ENCODE measurements at places on chromosomes 5 and 9.

DNA sequence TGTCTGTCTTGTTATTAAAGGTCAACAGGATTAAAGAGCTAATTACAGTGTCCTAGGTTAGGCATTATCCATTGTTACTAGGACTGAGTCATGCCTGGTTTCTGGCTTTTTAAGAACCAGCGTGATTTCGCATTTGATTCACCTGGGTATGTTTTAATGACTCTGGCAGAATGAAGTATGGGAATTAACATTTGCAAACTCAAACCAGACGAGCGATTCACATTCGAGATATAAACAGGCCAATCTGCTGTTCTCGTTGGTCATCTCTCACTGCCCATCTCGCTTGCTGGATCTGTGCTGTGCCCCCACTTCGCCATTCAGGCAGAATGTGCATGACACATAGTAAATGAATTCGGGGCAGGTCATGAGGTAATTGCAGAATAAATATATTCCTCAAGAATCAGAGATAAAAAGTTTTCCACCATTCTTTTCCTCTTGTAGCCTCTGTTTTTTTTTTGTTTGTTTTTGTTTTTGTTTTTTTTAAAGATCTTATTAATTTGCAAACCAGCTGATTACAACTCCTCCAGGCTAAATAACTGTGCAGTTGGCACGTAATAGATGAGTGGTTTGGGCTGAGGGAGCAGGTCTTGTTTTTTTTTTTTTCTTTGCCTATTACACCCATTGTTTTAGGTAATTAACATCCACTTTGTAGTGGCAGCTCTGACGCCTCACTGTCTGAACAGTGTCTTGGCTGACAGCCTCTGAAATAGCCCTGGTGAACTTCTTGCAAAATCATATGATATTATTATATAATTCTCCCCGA lies 313.5 kb upstream of the MSX2 start:
- DNase-seq: no peak

GRCh38 chr5:94969174-94969573 lies 315.7 kb downstream of the MCTP1 start:
- no peak for DNase-seq

GRCh38 chr5:166068547-166069335 lies 2222.7 kb upstream of the WWC1 start:
- no peak for DNase-seq

GRCh38 chr9:38183994-38184568 lies 115.1 kb upstream of the SHB start:
- no peak for DNase-seq

GRCh38 chr5:146765089-146765832 lies 113.3 kb downstream of the PPP2R2B start:
- no peak for DNase-seq

DNA sequence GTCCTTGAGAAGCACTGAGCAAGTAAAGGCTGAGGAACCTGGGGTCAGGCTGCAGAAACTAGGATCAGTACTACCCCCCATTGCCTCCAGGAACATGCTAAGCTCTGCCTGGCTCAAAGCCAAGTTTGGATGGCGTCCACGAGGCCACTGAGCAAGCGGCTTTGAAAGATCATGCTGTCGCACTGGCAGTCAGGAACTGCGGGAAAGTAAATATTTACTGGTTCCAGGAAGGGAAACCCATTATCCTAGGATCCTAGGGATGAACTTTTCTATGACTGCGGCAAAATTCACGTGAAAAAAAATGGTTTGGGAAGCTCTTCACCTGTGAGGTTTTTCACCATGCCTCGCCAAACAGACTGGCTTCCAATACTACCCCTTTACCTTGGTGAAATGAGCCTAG lies 75.3 kb upstream of the PJA2 start:
- DNase-seq: peak; percentile 70

DNA sequence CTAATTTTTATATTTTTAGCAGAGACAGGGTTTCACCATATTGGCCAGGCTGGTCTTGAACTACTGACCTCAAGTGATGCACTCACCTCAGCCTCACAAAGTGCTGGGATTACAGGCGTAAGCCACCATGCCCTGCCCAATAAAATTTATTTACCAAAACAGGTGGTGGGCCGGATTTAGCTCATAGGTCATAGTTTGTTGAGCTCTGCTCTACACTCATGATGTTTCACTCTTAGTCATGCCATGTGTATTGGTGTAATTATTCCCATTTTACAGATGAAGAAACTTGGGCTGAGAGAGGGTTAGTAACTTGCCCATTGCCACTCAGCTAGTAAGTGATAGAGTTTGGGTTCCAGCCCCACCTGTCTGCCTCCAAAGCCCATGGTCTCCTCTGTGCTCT lies 93.1 kb upstream of the WWC1 start:
- DNase-seq: no peak

DNA sequence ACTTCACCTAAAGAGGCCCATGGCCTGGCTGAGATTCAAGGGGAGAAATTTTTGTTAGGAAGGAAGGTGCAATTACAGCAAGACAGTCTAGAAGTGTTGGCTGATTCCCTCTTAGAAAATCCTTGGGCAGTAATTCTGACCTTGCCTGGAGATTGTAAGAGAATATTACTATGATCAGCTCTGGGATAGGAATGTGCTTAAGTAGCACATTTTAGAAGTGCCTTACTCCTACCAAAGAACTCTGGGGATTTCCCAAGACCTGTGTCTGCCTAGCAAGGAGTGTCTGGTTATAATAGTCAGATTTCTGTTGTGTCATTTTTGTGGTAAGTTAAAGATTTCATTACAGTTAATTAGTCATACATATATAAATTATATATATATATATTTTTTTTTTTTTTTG lies 52.3 kb downstream of the NLN start:
- DNase-seq: no peak

DNA sequence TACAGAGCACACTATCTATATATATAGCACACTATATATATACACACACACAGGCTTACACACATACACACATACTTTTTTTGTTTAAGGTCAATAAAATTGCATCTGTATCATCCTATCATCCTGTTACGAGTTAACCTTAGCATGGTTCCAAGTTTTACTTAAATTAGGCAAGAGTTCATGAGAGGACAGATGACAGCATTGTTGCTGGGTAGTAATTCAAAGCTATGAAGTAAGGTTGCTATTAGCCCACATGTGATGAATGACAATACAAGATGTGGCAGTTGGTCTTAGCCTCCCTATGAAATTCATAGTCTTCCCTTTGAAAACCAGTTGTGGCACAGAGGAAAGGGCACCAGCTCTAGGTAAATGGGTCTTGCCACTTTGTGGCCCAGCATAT lies 438.1 kb downstream of the ACTL7B start:
- no peak for DNase-seq

- DNase-seq: no peak
Observed at GRCh38 chr5:33764786-33765185, 127.0 kb downstream of the ADAMTS12 start.

GRCh38 chr9:132575005-132575609 lies 7.3 kb upstream of the BARHL1 start:
- DNase-seq: peak; percentile 45

DNA sequence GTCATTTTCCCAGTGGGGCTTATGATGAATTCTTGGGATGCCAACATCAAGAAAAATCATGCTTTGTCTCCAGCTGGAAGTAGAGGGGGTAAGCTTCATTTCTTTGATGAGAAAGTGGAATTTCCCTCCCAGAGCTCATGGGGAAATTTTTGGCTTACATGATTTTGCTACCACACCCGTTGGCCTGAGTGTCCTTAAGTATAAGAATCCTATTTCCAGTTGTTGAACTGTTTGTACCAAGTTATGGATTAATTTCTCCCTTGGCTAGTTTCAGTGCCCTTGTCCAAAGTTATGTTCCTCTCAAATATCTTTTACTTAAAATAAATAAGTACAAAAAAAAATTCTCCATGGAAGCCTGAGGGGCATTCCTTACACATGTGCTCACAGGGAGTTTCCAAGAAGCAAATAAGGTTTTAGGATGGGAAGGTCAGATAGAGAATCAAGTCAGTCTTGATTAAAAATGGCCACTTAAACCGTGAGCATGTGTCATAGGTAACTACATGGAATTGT lies 82.3 kb downstream of the PTCD2 start:
- DNase-seq: no peak

- DNase-seq: no peak
Observed at GRCh38 chr5:178675922-178676321, 49.1 kb upstream of the CLK4 start.

GRCh38 chr5:179731791-179732411 lies 721 bp upstream of the MAML1 start:
- DNase-seq: peak; percentile 49

DNA sequence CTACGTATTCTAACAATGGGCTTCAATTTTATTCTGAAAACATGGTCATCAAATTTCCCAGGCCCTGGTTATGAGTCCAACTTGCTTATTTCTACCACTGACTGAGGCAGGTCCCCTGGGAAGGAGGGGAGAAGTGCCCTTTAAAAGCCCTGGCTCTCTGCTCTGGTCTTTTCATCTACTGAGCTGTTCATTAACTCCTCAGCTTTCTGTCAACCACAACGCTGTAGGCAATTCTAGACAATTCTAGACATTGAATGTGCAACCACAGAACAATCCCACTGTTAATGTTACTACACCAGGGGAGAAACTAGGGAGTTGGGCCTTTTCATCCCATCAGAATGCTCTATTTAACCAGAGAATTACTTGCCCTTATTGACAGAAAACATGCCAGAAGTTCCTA lies 10.0 kb downstream of the MOCS2 start:
- DNase-seq: no peak

GRCh38 chr5:140633021-140633471 lies at the start of gene CD14:
CD14 (minus strand) TSS chr5:140633175; CDS start chr5:140633071, 104 bp downstream.
- DNase-seq: peak; percentile 47

DNA sequence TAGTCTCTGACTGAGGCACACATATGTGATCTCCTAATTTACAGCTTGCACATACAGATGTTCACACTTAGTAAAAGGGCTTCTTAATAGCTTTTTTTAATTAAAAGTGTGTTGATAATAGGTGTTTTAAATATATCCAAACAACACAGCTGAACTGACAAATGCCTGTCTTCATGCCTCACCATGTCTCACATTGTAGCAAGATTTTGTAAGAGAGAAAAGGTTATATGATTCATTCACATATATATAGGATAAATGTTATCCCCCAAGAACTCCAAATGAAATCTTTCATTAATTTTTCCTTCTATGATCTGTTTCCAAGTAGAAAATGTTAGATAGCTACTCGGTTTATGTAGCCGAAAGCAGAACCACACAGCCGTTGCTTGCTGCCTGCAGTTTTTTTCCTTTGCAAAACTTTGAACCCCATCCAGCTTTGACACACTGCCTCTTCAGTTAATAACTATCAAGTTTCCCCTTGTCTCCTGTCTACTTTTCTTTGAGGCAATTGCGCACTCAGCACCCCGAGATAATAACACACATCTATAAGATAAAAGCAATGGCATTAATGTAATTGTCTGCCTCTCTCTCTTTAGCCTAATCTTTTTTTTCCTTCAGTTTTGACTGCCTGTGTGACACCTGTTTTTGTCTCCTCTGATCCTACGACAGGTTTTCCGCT lies 299.2 kb downstream of the BNC2 start:
- DNase-seq: no peak

GRCh38 chr5:170611449-170612090 lies 107.8 kb downstream of the KCNIP1 start:
- no peak for DNase-seq

DNA sequence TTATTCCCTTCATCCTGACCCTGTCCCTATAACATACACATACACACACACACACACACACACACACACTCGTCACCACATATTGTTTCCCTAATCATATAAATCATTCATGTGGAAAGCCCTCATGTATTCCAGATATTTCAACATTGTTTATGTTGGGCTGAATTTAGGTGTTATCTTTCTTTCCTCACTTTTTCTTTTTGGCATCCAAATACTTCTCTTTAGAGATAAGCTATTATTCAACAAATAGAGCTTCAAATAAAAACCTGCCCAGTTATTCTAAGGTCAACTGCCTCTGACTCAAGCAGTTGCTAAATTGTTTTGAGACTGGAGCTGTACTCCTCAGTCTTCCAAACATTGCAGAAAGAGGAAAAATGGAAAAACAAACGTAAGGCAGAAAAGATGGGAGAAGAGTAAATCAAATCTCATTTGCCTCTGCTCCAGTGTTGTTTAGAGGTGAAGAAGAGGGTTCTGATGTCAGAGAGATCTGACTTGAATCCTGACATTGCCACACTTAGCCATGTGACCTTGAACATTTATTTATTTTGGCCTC lies 215.7 kb downstream of the GAS1 start:
- DNase-seq: no peak

DNA sequence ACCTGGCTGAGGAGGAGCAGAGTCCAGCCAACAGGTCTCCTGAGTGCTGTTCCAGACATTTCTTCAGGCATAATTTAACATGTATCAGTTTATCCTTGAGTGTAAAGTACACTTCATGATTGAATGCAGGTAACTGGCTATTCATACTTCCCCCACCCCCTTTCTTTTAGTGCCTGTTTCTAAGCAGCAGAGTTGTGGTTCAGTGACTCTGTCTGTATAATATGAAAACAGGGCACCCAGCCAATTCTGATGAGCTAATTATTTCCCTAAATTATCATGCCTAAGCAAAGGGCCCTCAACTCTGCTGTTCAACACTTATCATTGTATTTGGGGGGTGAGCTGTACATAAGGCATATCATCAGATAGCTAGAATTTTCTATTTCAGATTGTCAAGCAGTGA lies 51.9 kb upstream of the ZSWIM6 start:
- no peak for DNase-seq

DNA sequence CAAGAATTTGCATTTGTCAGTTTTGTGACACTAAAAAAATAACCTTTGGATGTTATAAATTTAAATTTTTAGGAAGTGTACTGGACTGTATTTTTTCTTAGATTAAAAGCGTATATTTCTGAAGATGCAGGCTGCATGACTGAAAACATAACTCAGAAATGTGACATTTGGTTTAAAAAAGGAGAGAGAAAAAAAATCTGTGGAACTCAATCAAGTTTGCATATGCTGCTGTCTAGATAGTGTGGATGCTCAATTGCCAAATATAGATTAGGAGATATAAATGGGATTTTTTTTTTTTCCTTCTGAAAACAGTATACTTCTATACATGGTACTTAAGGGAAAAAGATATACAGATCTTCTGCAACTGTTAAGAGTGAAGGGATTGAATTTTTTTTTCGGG lies 402.3 kb downstream of the TAF11L14 start:
- DNase-seq: no peak

DNA sequence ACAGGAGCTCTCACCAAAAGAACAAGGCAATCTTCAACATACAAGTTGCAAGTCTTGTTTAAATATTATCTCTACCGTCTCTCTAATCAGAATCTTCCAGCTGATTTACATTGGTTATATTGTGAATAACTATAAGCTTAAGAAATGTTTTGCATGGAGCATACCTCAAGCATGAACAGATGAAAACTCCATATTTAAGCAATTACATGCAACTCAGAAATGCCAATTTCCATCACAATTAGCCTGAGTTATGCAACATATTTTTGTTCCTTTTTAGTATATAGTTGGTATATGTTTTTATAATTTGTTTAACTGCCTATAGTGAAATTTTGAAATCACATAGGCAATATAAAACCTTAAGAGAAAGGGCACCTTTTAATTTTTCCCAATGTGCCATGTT lies 142.5 kb downstream of the DENND1A start:
- no peak for DNase-seq

GRCh38 chr5:664343-664993 lies 28.7 kb downstream of the TPPP start:
- no peak for DNase-seq

GRCh38 chr5:139961435-139962157 lies 81.5 kb downstream of the NRG2 start:
- no peak for DNase-seq

- DNase-seq: no peak
Observed at GRCh38 chr9:72305102-72305546, 59.9 kb downstream of the ZFAND5 start.
